ENCODE measurements at places on chromosomes 6 and 20.

DNA sequence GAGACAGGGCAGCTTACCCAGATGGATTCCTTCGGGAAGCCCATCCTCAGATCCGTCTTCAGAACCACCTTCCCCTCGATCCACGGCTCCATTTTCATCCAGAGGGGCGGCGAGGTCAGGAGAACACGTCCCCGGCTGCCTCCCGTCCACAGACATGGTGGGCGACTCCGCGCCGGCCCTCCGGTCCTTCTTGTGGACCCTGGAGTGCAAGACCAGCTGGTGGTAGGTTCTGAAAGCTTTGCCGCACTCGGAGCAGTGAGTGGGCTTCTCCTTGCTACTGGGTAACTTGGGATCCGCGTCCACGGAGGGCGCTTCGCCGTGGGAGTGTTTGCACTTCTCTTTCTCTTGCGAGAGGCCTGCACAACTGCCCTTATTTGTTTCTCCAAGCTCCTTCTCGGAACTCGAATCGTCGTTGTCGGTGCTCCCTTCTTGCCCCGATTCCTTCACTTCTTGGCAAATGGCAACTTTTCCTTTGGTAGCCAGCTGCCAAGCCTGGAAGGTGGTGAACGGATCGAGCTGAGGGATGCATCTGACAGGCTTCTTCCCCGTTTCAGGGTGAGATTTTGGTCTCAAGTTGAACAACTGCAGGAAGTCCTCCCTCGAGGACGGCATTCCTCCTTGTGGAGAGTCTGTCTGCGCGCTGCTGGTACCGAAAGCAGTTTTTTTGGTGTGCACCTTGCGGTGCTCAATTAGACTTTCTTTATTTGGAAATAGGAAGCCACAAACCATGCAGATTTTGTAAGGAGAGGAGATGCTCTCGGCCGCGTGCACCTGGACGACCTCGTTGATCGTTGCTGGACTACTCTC, 12.0 kb downstream of the ZNF217 start:
- no peak for DNase-seq

DNA sequence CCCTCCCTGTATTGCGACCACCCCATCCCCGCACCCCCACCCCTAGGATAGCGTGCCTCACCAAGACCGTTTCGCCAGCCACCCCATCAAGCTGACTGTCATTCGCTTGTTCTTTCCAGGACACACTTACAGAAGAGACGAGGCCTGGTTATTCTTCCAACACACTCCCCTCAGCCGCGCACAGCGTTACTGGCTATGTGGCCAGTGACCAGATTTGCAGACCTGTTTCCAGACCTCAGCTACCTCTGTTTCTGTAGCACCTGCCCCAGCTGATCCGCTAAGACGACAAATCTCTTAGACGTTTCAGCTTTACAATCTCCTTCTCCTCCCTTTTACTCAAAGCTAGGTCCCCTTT, 26.1 kb downstream of the HLA-F start:
- DNase-seq = no peak

GRCh38 chr20:22810626-22811569, 224.2 kb upstream of the SSTR4 start:
- DNase-seq = no peak

DNA sequence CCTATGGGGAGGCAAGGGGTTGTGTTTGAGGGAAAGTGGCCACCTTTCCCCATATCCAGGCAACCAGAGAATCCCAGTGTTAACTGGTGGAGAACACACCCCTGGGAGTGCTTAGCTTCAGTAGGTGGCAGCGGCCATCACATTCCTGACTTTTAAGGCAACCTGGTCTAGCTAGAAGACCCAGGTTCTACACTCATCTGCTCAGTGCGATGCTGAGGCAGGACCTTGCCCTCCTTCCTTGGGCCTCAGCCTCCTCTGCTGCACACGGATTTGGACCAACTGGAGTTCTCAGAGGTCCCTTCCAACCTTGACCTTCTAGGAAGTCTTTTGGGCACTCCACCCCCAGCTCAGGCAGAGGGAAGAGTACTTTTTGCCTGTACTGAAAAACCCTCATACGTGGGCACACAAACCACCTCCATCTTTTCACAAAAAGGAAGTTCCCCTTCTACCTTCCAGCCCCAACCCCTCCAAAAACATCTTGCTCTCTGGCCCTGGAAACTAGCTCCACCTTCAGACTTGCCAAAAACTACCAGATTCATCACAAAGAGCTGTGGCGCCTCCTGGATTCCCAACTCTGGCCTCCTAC, 2.9 kb downstream of the CCND3 start:
- DNase-seq = no peak

- DNase-seq = no peak
Observed at GRCh38 chr20:19767070-19767469, 9.0 kb downstream of the RIN2 start.

DNA sequence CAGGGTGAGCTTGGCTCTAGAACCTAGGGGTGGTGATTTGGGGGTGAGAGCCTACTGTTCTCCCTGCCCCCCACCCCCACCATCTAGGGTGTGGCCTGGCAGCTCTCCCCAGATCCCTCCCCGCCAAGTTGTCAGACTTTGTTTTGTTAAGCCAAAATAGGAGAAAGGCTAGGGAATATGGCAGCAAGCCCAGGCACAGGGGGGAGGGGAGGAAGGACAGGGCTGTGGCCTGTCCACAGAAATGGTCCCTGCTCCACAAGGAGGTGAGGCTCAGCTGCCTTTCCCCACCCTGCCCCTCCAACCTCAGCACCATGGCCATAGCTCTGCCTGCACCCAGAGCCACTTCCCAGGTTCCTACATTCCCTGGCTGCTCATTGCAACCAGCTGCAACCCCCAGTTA, 17.2 kb downstream of the SCUBE3 start:
- DNase-seq = no peak

GRCh38 chr6:44071670-44072451, 55.4 kb downstream of the MRPL14 start:
- no peak for DNase-seq

DNA sequence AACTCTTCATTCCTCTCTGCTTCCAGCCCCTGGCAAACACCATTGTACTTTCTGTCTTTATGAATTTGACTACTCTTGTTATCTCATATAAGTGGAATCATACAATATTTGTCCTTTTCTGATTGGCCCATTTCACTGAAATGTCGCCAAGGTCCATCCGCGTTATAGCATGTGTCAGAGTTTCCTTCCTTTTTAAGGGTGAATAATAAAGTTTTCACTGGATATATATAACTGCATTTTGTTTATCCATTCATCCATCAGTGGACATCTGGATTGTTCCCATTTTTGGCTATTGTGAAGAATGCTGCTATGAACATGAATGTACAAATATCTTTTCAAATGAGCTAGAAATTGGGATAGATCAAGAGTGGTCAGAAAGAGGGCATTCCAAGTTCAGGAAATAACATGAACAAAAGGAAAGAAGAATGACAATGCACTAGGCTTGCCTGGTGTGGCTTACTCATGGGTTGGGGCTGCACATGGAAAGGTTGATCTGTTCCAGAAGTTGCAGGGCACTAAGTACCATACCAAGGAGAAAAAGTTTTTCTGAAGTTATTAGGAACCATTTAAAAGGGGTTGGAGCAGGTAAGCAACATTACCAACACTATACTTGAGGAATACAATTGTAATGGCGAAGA, 10.0 kb upstream of the L3MBTL3 start:
- no peak for DNase-seq

DNA sequence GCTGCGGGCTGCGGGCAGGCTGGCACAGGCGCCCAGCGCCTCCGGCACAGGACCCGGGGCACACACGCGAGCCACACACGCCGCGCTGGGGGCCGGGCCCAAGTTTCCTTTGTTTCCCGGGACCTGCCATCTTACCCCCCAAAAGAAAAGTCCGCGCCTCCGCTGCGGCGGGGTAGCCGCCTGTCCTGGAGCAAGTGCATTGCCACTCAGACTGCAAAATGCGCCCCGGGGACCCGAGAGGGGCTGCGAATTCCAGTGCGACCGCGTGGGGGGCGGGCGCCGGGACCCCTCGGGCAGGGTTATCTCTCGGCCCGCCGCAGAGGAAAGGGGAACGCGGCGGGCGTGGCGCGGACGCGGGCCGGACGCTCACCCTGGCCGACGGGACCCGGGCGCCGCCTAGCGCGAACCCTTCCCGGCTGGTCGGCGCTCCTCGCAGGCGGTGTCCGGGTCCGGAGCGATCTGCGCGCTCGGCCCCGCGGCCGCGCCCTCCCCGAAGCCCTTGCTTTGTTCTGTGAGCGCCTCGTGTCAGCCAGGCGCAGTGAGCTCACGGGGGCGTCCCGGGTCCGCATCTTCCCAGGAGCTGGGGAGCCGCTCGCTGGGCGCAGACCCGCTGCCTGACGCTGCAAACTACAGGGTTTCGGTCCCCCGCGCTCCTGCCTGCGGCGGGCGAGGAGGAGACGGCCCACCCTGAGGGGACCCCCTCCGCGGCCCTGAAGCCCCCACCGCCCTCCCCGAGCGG, 639 bp upstream of the CD24 start:
- no peak for DNase-seq

- DNase-seq = no peak
Observed at GRCh38 chr20:59823491-59824259, 109.8 kb downstream of the SYCP2 start.

DNA sequence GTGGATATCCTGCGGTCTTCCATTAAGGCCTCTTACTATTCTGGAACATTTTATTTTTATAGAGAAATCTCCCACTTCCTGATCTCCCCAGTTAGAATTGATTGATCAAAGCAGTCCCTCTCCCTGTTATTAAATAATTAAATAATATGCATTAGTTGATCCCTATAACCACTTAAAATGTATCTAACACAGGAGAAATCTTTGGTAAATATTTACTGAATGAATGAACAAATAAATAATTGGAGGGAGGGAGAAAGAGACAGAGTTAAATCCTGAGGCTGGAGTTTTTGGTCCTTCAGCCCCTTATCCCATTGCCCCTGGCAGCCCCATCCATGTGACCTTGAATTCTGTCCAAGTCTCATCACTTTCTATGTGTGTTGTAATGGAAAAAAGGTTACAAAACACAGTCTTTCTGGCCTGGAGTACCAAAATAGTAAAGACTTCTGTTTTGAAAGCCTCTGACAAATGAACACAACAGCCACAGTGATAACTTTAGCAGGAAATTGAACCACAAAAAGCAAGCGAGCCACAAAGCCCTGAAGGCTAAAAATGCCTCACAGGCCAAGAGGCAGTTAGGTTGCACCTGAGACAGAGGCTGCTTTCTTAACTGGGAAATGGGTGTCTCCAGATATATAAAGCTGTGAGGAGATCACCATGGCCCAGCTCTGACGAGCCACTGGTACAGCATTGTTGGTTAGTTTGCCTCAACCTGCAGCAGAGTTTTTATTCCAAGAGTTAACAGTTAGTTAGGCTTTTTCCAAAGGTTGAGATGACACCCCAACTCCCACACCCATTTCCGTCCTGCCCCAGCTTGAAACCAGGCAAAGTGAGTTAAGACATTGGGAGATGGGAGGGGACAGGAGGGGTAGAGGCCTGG, 11.3 kb downstream of the NT5E start:
- DNase-seq = no peak

- no peak for DNase-seq
Observed at GRCh38 chr6:155067956-155068615, 73.0 kb downstream of the TIAM2 start.

- no peak for DNase-seq
Observed at GRCh38 chr20:44571362-44571988, 10.9 kb upstream of the PKIG start.

DNA sequence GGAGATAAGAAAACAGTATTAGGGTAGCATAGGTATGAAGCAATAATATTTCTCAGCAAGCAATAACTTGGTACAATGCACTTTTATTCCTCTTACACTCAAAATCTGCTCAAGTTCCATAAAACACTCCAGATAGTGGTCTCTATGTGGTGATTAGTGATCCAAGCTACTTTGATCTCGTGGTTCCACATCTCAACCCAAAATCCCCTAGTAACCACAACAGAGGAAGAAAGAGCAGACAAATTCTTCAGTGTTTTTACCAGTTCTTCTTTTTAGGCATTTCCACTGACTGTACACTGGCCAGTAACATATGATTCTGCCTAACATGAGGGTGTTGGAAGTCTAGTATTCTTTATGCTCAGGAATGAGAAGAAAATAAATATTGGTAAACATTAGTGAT, 309.0 kb upstream of the PTCHD4 start:
- DNase-seq = no peak

DNA sequence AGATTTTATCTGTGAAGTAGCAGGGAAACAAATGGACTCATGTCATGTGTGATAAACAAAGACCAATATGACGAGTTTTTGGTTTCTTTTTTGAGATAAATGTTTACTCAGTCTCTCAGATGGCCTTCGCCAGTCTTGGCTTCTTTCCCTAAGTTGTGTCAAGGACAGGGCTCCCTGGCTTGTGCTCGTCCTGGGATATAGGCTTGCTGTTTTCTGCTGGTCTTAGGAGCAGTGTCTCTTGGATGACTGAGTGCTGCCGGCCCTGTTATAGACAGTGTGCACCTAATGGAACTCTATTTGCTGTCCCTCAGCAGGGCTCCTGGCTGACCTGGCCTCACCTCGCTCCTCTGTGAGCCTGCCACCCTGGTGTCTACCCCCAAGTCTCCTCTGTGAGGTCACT, 324.1 kb upstream of the SYNCRIP start:
- no peak for DNase-seq

DNA sequence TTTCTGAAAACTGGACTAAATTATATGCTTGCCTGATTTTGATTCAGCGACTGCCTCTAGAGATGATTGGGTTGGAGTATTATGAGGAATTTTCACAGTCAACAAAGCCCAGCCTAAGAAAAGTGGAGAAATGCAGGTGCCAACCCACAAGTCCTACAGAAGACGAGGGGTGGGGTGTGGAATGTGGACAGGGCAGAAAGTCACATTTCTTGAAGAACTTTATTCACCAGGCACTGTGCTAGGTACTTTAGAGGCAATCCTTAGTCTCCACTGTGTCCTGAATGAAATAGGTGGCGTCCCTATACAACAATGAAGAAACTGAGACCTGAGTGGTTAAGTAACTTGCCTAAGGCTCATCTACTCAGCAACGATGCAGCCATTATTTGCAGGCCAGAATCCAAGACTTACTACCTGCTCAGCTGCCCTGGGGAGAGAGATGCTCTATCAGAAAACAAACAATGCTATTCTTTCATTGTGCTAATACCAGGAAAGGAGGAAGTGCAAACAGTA, 106.3 kb downstream of the RNF144B start:
- DNase-seq = no peak

DNA sequence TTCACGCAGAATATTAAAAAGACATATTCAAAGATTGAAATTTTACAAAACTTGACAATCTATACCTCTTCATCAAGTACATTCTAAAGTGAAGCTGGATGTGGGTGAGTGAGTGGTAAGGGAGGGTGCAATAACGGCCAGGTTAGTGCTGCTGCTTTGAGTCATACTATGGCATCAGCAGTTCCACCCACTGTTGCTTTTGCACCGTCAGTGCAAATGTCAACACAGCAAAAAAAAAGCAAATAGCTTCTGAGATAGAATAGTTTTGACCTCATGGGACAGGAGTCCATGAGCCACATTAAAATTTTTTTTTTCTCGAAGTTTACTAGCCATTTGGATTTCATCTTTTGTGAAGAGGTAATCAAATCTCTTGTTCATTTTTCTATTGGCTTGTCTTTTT, 31.8 kb downstream of the PSMF1 start:
- DNase-seq = no peak

Data from activated CD4-positive, CD25-positive, alpha-beta regulatory T cell (primary cell).